Lower lobe of right lung (tissue), 2 donors: ENCODE measurements at places on chromosomes 3 and 15. TPM values are rescaled to one million over a fixed set of nuclear protein-coding genes. Genes with fewer than 3 reads are reported as not detected.

GRCh38 chr3:187944390-187945179 is 199.3 kb upstream of the BCL6 start:
- DNase-seq: no peak

GRCh38 chr3:4413467-4413866 is 53.6 kb downstream of the SUMF1 start:
- no peak for DNase-seq

DNA sequence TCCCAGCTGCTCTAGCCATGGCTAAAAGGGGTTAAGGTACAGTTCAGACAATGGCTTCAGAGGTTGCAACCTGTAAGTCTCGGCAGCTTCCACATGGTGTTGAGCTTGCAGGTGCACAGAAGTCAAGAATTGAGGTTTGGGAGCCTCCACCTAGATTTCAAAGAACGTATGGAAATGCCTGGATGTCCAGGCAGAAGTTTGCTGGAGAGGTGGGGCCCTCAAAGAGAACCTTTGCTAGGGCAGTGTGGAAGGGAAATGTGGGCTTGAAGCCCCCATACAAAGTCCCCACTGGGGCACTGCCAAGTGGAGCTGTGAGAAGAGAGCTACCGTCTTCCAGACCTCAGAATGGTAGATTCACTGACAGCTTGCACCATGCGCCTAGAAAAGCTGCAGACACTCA is 73.7 kb downstream of the STT3B start:
- DNase-seq: no peak

GRCh38 chr3:108438542-108438941 is 71.9 kb downstream of the MYH15 start:
- no peak for DNase-seq

DNA sequence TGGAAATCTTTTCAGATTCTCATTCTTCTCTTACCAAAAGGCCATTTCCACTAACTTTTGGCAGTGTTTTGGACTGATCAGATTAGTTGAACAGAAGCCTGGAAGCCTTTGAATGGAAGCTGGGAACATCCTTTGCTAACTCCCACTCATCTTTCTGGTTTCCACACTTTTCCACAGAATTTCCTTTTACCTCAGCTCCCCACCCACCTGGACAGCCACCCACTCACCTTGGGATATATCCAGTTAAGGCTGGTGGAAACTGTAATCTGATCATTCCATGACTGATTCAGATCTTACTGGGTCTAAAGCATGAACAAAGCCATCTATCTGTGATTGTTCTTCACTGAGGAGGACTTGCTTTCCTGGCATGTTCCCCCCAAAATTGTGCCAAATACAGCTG is 119.5 kb downstream of the CCNL1 start:
- DNase-seq: no peak

DNA sequence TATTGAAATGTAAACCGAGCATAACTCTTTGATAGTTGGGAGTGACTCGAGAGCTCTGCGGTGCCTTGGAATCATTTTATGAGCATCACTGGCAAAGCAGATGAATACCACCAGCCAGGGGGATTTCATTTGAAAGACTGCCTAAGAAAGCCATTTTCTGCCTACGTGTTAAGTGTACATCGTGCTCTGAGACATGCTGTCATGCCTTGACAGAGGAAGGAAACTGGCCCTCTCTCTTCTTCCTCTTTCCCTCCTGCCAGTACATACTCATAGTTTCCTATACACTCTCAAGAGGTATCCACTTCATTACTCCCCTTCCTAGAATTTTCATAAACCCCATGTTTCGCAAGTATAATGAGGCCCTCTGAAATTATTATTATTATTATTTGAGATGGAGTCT is 8.8 kb downstream of the BCL2A1 start:
- no peak for DNase-seq

- DNase-seq: no peak
Measured at GRCh38 chr15:66934868-66935520, 130.4 kb upstream of the SMAD3 start.

DNA sequence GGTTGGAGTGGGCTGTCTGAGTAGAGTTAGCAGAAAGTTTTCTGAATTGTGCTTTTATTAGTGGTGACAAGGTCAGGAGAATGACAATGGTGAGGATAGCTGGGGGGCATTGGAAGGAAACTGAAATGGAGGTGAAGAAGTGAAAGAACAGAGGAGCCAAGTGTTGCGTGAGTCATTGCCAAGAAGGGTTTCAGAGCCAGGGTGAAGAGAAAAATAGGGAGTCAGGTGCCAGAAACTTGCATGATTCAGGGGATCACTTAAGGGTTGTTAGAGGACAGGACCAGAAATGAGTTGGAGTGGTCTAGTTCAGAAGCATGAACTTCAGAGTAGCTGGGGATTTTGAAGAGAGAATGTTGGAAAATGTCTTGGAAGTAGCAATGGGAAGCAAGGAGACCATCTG is 86.0 kb upstream of the GALNT15 start:
- no peak for DNase-seq

DNA sequence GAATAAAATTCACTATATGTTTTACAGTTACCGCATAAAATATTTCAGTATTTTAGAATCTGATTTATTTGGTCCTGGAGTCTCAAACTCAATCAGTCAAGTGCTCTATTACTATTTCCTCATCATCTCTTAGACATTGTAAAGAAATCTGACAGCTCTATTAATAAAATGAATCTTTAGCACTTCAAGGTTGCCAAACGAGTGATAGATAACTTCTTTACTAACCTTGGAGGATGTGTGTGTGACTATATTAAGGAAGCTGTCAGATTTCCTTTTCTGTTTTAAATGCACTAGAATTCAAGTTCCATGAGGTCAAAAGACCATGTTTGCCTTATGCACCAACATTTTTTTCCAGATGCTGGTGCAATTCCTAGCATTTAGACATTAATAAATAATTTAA is 389.8 kb upstream of the AZI2 start:
- DNase-seq: no peak

DNA sequence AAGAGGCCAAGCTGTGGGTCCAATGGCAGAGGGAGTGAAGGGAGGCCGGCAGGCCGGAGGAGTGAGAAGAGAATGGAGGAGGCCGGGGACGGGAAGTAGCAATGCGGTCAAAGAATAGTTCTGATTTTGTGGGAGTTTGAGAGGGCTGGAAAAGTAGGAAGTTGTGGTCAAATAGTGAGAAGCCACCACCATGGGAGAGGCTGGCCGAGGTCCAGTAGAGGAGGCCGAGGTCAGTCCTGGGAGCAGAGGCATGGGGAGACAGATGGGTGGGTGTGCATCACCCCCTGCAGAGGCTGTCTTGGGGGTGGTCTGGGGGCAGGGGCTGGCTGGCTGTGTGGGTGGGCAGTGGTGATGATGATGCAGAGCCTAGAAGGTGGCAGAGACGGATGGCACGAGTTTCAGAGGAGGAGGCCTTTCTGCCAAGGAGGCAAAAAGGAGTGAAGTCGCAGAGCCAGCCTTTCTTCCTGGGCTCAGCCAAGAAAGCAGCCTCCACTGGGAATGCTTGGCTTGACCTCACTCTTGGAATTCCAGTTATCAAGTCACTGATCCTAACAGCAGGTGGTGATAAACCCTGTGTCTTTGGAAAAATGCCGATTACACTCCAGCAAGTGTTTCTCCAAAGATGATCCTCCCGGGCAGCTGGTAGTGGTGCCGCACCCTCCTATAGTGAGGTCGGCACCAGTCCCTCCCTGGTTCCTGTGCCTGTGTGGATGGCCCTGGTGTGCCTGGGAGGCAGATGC is 57.3 kb downstream of the ARNT2 start:
- no peak for DNase-seq

GRCh38 chr3:132038198-132038825 is 3.5 kb upstream of the CPNE4 start:
- no peak for DNase-seq

GRCh38 chr3:192331749-192332385 is 395.5 kb downstream of the FGF12 start:
- DNase-seq: no peak

- no peak for DNase-seq
Measured at GRCh38 chr15:88454236-88454635, 13.0 kb downstream of the MRPL46 start.

The TMEM40 gene
- 1.0 TPM for total RNA-seq

The TMC3 gene
- not detected for total RNA-seq

The MAPKBP1 gene
- 17.0 TPM for total RNA-seq

The HIGD2B gene
- total RNA-seq: not detected

The LRIG1 gene
- total RNA-seq: 54.2 TPM

The CADPS gene
- total RNA-seq: 2.7 TPM

The ADGRG7 gene
- not detected for total RNA-seq

The CCDC14 gene
- 36.8 TPM for total RNA-seq

The PRRT3 gene
- total RNA-seq: 2.1 TPM

The STRA6 gene
- total RNA-seq: not detected
